ENCODE measurements at places on chromosomes 3 and 15.

DNA sequence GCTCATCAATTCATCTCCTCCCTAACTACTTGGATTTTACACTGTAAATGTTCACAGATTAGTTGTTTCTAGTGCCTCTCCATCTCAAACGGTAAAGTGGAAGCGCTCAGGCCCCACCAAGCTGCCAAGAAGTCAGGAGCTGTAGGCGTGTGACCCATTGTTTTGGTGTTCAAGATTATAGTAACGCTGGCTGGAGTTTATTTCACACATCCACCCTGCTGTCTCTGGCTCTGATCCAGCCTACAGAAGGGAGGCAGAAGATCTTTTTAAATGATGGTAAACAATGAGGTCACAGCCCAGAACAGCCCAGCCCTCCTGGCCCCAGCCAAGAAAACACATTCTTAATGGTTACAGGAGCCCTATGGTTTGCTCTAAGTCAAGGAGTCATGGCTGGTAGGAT, 25.7 kb upstream of the GALNT15 start:
- peak; percentile 94 for DNase-seq

GRCh38 chr3:192181151-192181550, 546.2 kb downstream of the FGF12 start:
- no peak for DNase-seq

DNA sequence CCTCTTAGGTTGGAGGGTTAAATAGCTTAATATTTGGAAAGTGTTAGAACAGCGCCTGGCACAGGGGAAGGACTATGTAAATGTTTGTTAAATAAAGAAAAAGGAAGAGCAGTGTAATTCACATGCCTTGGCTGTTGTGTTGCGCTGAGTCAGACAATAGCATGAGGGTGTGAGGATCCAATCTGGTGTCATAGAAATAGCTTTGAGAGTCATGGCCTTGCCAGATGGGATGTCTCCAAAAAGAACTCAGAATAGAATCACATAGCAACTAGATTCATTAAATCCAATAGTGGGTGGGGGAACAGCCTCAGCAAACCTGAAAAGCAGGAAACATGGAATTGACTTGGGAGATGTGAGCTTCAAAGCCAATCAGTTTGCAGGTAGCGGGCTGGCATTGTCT, 3.9 kb upstream of the RBSN start:
- no peak for DNase-seq

DNA sequence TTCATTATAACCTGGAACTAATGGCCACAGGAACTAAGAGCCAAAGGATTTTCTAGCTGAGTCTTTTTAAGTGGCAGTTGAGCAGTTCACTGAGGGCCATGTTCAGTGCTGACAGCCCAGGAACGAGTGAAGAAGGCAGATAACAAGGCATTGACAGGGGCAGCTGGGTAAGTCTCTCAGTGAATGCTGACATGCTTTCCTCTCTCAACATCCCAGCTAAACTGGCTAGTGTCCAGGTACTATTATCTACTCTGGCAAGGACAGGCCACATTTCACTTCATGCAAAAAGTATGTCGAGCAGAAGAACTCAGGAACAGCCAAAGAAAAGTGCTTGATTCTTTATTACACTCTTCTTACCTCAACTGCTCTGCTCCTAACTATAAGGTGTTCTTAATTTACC, 515.9 kb downstream of the NLGN1 start:
- peak; percentile 3 for DNase-seq

- peak; percentile 24 for DNase-seq
Measured at GRCh38 chr3:126394179-126394976, at the start of gene CFAP100. Gene CFAP100, plus strand, starts transcription at chr3:126394909. Its CDS starts 1,092 bp downstream, at chr3:126396001.

GRCh38 chr15:72284781-72285180, 12.4 kb upstream of the PARP6 start:
- DNase-seq = no peak

- DNase-seq = no peak
Measured at GRCh38 chr3:17243621-17244020, 358.9 kb downstream of the PLCL2 start.

- DNase-seq = no peak
Measured at GRCh38 chr15:84913360-84913723, 28.9 kb downstream of the SLC28A1 start.

- peak; percentile 54 for DNase-seq
Measured at GRCh38 chr3:385151-385550, 188.6 kb downstream of the CHL1 start.

DNA sequence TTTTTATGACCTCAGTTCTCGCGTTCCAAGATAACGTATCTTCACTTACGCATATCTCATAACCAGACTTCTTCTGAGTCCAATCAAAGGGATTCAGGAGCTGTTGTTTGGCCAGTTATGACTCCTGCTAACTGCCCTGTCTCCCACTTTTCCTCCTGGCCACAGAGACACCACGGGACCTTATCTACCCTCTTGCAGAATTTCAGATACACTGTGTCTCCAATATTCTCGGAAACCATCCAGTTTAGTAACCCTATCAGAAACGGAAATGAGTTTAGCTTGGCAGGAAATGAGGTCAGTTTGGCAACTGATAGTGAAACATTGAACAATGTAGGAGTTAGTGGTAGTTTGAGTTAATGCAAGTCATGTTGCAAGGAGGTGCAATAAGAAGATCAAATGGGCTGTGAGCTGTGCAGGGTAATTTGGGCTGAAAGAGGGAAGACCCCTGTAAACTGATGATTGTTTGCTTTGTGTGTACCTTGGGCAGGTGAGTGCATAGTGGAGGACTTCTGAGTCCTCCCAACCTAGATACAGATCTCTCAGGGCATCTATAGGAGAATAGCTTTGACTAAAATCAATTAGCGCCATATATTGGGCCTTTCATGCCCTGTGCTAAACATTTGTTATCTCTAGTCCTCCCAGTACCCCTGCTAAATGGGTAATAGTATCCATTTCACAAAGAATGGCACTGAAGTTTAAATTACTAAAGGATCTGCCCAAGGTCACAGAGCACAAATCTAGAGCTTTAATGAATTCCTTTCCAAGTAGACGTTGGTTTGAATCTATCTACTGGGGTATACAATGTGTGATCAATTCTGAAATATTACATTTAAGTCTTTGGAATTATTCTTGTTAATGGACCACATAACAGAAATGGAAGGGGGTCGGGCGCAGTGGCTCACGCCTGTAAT, 41.3 kb upstream of the PIK3CB start:
- DNase-seq = no peak

GRCh38 chr15:98581715-98582114, 66.6 kb upstream of the IGF1R start:
- DNase-seq = no peak

DNA sequence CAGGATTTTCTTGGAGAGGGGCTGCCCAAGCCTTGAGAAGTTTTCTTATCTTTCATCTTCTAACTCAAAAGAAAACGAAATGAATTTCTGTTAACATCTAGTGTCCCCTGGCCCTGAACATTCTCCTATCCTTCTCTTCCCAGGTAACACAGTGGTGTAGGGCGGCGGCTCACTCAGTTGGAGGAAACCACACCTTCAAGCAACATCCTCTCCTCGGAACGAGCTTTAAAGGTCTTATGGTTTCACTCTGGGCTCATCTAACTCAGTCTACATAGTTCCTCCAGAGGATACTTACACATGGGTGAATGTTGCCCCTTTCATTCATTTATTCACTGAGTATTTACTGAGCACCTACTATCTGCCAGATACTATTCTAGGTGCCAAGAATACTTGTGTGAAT, 31.0 kb upstream of the KLHL6 start:
- no peak for DNase-seq

DNA sequence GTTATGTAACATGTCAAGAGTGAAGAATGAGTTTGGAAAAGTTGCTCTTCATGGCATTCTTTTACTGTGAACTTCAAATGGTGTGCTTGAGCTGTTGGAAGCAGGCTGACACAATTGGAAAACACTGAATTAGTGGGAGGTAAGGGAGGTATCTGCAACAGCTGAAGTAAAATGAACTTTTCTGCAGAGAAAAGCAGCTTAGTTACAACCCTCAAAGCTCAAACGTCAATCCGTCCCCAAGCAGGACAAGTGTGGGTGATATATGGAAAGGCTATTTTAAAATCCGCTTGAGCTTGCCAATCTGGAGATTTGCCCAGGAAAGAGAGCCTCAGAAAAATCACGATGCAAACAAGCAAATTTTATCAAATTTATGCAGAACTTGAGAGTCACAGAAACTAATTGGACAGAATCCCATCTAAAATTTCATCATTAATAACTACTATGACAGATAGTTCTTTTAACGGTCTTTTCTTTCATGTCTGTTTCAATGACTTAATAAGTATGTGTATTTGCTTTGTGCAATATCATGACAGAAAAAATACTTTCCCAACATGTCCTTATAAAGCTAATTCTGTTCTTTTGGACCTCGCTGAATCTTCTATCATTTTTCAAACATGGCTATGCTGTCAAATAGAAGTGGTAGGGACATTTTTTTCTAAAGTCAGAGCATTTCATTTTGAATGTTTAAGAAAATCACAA, 266.6 kb upstream of the SLITRK3 start:
- no peak for DNase-seq

- DNase-seq = peak; percentile 64
Measured at GRCh38 chr3:9201266-9201665, 48.2 kb downstream of the SRGAP3 start.

DNA sequence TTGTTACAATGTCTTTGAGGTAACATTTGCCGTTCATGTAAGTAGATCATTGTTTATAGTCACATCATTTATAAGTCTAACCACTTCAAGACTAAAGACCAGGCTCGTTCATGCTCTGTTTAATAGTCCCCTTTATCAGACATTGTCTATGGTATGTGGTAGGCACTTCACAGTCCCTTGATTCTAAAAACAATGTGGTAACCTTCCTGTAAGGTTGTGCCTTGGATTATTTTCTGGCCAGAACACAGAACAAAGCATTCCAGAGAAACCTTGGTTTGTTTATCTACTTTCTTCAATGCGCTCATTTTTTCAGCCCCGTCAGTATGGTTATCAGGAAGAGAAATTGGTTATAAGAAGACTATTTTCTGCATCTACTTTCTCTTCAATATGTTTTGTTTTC, 16.3 kb upstream of the ST3GAL6 start:
- DNase-seq = no peak

DNA sequence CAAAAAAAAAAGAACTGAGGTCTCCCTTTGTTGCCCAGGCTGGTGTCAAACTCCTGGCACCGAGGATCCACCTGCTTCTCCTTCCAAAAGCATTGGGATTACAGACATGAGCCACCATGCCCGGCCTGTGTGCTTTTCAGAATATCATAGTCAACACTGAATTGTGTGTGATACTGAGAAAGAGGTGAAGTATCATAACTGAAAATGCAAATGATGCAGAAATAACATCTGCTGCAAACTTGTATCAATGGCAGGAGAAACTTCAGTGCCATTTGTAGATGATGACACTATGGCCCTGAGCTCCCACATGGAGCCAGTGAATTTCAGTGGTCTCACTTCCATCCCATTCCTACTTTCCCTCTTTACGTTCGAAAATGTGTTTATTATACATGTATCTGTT, 21.9 kb downstream of the IL12A start:
- no peak for DNase-seq

DNA sequence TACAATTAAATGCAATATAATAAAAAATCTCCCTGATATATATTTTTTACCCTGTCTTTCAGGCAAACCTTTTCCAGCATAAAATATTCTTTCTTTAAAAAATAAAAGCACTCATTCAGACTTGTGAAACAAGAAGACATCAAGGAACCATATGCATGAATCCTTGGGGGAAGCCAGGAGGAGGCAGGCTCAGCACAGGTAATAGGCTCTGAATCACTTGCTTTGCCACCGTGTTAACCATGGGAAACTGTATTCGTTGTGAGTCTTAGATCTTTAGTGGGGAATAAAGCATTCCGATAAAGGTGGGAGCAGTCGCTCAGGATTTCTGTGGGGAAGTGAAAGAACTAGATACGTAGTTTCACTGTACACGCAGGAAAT, 42.4 kb downstream of the FBN1 start:
- DNase-seq = no peak

DNA sequence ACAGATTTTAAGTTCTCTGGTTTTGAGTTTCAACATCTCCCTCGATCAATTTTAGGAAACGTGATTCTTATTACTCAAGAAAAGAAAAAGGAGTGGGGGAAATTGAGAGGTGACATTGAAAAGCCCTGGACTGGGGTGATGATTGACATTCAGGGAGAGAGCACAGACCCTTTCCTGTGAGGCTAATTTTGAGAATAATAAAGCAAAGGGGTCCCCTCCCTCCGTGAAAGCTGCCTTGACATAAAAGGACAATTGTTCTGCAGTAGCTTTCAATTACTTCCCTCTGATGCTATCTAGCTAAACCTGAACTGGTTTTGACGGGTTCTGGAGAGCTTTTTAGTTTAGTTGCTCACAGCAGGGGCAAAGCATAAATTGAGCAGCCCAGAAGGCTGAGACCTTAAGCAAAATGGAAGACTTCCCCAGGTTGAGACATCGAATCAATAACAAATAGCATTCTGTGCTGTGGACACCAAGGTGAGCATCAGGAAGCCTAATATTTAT, 14.4 kb upstream of the CMTM8 start:
- no peak for DNase-seq

DNA sequence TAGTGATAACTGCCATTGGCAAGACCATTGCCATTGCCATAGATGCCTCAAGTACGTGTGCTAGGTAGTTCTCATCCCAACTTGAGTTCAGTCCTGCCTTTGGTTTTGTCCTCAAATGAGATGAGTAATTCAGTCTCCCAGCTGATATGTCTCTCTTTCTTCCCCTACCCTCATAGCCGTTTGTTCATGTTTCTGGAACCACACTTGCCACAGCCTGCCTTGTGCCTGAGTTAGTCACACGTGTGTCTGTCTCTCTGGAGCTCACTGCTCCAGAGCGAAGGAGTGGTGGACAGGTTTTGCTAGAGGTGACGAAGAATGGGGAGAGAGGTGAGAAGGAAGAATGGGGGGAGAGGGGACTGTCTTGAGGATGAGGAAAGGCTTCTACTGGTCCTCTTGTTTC, 88.0 kb upstream of the IGF1R start:
- no peak for DNase-seq

GRCh38 chr3:178771511-178771910, 235.3 kb downstream of the KCNMB2 start:
- DNase-seq = no peak

- DNase-seq = peak; percentile 13
Measured at GRCh38 chr3:188914552-188914951, 257.2 kb upstream of the TPRG1 start.

- no peak for DNase-seq
Measured at GRCh38 chr15:67079361-67079760, 14.0 kb downstream of the SMAD3 start.

DNA sequence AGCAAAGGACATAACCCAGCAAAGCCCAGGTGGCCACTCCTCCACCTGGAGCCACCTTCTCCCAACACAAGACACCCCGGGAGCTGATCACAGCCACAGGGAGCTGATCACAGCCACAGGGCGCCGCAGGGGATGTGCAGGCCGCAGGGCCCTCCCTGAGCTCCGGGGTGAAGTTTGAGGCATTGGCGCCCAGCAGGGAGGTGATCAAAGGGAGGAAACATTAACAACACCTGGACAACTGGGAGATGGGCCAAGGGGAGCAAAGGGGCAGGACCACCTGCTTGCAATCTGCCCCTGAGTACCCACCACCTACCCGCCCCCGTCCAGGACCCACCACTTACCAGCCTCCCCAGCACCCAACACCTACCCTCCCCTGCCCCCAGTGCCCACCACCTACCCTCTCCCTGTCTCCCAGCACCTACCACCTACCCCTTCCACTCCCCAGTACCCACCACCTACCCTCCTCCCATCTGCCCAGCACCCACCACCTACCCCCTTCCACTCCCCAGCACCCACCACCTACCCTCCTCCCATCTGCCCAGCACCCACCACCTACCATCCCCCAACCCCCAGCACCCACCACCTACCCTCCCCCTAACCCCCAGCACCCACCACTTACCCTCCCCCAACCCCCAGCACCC, 2.4 kb downstream of the UROC1 start:
- no peak for DNase-seq
